ENCODE measurements at places on chromosomes 4 and X. TPM values are rescaled to one million over a fixed set of nuclear protein-coding genes. Genes with fewer than 3 reads are reported as not detected.

The BEND4 gene
- total RNA-seq = 0.01 TPM

The UGT2B7 gene
- total RNA-seq = 0.15 TPM

The ARMCX1 gene
- total RNA-seq = 0.33 TPM

The OPN1LW gene
- total RNA-seq = not detected

The FAM47A gene
- not detected for total RNA-seq

The HAND2 gene
- 0.72 TPM for total RNA-seq

The GPR143 gene
- total RNA-seq = 0.21 TPM

The CXXC4 gene
- total RNA-seq = not detected

The SYN1 gene
- total RNA-seq = 0.21 TPM

The SLBP gene
- 71.7 TPM for total RNA-seq
